Activated CD4-positive, alpha-beta T cell treated with anti-CD3 and anti-CD28 coated beads for 24 hours (primary cell): ENCODE measurements at places on chromosomes 5 and 9.

DNA sequence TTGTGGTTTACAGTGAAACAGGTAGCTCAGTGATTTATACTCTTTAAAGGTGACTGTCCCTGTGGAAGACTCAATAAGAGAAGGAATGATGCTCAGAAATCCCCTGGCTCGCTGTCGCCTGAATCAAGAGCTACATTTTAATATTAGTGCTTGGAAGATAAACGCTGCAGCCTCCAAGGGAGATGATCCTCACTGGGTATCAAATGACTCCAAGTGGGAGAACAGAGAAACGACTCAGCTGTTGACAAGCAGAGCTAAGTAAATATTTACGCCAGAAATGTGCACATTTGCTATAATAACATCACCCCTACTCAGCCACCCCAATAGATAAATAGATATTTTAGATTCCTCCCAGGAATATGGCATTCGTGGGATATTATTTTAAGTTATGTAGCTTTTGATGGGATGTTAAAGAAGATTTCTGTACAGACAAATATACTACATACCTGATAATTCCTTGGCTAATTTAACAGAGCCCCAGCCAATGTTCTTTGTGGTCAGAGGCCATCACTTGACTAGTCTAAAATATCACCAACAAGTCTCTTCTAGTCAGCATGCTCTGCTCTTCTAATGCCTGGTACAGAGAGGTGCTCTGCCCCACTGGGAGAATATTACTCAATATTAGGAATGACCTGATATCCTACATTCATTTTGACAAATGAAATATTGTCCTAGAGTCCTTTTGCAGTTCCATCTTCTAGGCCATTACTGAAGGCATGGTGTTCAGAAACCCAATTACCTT lies 18.3 kb upstream of the CCDC192 start:
- no peak for DNase-seq

DNA sequence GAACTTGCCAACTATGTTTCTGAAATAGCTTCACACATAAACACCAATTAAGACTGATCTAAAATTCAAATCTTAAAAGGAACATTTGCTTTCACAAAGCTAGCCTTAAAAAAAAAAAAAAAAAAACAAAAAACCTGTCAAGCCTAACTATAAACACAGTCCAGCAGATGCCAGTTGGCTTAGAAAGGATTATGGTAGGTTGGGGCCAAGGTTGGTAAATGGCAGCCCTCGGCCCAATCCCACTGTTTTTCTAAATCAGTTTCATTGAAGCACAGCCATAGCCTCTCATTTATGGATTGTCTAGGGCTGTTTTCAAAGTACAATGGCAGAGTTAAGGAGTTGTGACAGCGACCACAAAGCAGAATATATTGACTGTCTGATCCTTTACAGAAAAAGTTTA lies 75.7 kb upstream of the FRRS1L start:
- no peak for DNase-seq

DNA sequence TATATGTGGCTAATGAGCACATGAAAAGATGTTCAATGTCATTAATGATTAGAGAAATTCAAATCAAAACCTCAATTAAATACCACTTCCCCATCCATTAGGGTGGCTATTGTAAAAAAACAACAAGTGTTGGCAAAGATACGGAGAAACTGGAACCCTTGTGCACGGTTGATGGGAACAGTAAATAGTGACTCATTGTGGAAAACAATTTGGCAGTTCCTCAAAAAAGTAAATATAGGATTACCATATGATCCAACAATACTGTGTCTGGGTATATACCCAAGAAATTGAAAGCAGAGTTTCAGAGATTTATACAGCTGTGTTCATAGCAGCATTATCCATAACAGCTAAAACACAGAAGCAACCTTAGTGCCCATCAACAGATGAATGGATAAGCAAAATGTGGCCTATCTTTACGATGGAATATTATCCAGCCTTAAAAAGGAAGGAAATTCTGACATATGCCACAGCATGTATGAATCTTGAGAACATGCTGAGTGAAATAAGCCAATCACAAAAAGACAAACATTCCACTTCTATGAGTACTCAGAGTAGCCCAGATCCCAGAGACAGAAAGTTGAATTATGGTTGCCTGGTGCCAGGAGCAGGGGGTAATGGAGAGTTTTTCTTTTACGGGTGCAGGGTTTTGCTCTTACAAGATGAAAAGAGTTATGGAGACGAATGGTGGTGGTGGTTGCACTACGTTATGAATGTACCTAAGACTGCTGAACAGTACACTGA lies 41.4 kb upstream of the LRRC14B start:
- no peak for DNase-seq

DNA sequence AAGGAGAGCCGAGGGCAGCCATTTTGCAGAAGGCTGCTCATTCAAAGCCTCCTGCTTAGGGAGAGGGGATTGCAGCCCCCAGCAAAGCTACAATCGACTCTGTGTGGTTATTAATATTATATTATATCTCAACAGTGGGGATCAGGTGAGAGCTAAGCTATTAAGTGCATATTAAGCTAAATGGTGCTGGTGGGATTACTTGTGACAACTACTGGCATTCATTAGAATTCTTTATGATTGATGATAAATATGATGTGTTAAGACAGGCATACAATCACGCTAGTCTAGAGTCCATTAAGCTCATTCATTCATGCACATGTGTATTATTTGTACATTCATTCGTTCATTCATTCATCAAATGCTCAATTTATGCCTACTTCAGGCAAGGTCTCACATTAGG lies 23.0 kb downstream of the COL15A1 start:
- no peak for DNase-seq

- no peak for DNase-seq
Measured at GRCh38 chr9:136599811-136600660, 54.2 kb upstream of the NOTCH1 start.

DNA sequence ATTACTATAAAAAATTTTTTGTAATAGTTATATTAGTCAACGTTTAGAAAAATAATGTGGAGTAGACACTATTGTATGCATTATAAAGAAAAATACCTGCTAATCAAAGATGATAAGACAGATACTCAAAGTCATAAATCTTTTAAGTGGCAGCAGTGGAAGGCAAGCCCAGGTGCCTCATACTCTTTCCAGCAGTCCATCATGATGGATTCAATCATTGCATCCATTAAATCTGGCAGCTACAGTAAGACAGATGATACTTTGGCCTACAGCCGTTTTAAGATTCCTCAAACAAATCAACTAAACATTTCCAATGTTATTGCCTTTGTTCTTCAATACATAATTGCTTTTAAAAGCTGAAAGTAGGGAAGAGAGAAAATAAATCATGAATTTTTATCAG lies 1392.9 kb upstream of the NUDT12 start:
- no peak for DNase-seq

DNA sequence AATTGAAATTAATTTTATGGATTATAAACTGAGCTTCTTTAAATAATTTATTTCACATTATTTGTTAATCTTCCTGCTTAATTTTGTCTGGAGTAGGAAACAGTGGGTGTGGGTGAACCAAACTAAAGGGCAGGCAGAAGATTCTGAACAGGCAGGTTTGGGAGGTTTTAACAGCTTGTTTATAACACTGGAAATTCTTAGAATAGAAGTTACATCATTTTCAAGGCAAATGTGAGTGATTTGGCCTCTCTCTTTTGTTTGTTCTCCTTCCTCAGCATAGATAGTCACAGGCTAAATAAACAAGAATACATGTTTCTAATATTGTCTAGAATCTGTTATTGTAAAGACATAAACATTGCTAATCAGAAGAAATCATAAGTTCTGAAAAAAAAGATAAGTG lies 970.9 kb upstream of the NUDT12 start:
- no peak for DNase-seq

GRCh38 chr9:88388886-88389605 lies 802 bp downstream of the SPIN1 start:
- peak; percentile 5 for DNase-seq

- DNase-seq, result no peak
Measured at GRCh38 chr9:106707738-106708474, 155.1 kb upstream of the ZNF462 start.

- no peak for DNase-seq
Measured at GRCh38 chr5:9176641-9177040, 369.2 kb downstream of the SEMA5A start.

DNA sequence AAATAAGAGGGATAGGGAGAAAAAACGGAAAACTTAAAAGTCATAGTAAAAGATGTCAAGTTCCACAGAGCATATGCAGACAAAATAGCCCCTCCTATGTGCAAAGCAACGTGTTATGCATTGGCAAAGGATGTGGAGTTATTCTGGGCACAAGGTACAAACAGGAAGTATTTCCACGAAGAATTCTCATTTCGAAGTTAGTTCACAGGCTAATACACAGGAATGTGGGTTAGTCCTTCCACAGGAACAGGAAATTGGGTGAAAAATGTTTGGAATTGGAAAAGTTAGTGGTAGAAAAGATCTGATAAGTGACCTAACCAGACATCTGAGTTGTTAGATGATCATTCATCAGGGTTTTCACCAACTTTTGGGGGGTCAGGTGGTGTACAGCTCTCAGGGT lies 326.6 kb downstream of the EBF1 start:
- no peak for DNase-seq

DNA sequence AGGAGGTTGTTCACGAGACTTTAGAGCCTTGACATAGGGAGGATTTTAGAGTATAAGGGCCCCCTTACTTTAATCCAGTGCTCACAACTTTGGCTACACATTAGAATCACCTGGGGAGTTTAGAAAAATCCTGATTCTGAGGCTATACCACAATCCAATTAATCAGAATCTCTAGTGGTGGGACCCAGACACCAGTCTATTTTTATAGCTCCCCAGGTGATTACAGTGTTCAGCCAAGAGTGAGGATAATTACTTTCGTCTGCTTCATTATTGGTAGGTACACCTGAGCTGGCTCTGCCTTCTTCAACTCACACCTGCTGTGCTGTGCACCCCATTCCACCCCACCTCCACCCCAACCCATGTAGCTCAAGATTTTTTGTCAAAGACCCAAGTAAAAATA lies 141.3 kb upstream of the EPB41L4A start:
- no peak for DNase-seq

DNA sequence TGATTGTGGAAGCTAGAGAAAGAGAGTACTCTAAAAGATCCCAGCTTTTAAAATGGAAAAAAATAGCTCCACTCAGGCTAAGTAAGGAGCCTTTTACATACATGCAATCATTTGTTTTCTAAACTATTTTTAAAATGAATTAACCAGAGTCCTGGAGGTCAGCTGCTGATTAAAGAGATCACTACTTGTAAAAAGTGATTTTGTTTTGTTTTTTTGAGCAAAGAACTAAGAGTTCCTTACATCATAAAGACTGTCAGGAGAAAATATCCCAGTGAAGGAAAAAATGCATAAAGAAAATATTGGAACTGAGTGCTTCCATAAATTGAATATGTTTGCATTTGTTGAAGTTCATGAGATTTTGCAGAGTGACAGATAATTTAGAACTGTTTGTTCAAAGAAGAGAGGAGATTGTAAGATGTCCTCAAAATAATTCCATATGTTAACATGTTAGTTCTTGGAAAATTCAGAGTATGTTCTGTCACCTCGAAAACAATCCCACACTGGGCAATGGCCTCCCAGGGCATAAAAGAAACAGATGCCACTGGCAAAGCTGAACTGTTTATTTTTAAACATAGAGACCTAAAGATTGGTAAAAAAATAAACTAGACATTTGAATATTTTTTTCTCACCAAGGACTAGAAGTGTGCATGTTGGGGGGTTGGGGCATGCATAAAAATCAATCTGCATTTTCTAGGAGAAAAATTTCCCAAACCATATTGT lies 264.7 kb downstream of the NPR3 start:
- no peak for DNase-seq

GRCh38 chr5:87054821-87055220 lies 212.9 kb upstream of the RASA1 start:
- no peak for DNase-seq

DNA sequence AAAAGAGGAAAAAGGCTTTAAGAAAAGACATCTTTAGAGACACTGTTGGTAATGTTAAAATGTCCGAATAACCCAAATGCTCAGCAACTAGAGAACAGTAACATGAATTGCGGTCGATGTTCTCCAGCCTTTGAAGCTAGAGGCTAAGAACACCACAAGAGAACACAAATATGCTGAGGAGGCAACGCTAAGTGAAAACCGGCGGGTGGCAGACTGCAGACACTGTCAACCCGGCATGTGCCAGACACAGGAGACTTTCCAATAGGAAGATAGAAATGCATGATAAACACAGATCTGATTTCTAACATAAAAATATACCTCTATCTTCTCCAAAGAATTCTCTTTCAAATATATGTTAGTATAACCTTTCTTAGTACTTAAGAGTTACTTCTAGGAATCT lies 18.4 kb upstream of the DDX41 start:
- no peak for DNase-seq

- no peak for DNase-seq
Measured at GRCh38 chr5:138824516-138824915, 50.6 kb downstream of the LRRTM2 start.

GRCh38 chr5:155870636-155871035 lies 456.3 kb upstream of the SGCD start:
- no peak for DNase-seq

DNA sequence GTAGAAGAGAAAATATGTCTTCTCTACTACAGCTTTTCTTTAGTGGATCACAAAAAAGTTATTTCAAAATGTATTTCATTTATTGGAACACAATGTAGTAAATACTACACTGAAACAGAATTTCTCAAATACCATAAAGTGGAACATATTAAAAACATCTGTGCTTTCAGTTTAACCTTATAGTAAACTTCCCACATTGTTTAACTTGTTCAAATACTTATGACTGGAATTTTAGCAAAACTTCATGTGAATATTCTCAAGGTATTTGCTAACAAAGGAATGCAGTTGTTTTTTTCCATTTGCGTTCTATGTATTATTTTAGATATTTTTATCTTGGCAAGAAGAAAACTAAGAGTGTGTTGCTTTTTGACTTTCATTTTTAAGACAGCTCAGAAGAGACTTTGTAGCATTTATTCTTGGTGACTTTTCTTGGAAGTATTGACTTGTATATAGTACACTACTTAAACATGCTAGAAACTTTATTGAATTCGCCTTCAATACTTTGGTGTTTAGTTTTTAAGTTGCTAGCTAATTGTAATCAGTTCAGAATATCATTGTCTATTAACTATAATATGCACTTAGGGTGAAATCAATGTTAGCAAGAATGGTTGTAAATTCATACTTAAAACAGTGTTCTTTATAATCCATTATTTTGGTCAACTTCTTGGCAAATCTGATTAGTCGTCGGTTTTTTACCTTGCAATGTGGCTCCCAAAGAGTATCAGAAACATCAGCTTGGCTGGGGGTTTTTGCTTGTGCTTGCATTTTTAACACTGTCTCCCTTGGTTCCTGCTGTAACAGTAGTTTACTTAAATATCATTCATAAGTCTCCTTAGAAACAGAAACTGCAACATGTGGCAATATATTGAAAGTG lies 5.0 kb upstream of the RHOBTB3 start:
- DNase-seq, result no peak

GRCh38 chr5:1442222-1443145 lies 2.8 kb downstream of the SLC6A3 start:
- DNase-seq, result no peak

- DNase-seq, result no peak
Measured at GRCh38 chr9:136204838-136205706, at the start of gene LHX3. Gene LHX3, minus strand, starts transcription at chr9:136205128. Its CDS starts 116 bp downstream, at chr9:136205012.
